ENCODE measurements at places on chromosomes 5 and 9. TPM values are rescaled to one million over a fixed set of nuclear protein-coding genes. Genes with fewer than 3 reads are reported as not detected.

Gene TMEM141
- 115 TPM for total RNA-seq

Gene BHMT
- total RNA-seq, result 2.8 TPM

Gene NR2F1-AS1
- 0.69 TPM for total RNA-seq

DNA sequence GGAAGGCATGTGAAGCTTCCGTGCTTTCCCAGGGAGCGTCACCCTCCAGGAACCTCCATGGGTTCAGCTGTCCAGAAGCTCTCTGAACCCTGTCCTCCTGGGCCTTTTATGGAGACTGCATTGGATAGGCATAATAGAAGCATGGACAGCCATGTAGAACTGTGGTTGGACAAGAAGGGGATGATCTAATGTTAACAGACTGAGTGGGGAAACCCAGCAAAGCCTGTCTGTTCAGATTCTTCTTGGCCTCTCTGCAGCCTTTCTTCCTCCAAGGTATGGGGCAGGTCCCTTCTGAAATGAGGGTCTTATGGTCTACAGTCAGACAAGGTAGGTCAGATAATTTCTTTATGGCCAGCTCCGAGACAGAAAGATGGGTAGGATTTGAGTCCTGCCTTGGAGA is 59.1 kb upstream of the CTNNA1 start:
- no peak for DNase-seq

DNA sequence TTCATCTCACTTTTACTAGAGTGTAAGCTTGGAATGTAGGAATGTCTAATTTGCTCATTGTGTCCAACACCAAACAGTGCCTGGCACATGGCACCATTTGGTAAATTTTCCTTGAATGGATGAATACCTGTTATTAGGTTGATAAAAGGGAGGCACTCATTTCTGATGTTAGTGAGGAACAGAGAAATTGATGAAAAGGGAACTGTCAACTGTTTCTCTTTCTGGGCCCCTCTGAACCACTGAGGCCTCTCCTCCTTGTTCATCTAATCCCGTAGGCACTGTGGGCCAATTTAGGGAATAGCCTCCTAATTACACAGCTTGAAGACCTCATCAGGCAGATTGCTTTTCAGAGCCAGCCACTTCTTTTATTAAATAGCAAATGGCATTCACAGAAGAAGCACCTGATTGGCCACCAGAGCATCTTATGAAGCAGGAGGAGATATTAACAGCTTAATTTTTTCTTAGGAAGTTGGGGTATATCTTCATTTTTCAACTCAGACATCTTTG is 22.6 kb downstream of the MRRF start:
- DNase-seq, result no peak

- DNase-seq, result no peak
Observed at GRCh38 chr5:84961193-84961592, 576.5 kb upstream of the EDIL3 start.

GRCh38 chr9:71819115-71819739 is 50.9 kb upstream of the CEMIP2 start:
- DNase-seq, result peak; percentile 20

- no peak for DNase-seq
Observed at GRCh38 chr9:5994493-5994892, 20.9 kb downstream of the RANBP6 start.

DNA sequence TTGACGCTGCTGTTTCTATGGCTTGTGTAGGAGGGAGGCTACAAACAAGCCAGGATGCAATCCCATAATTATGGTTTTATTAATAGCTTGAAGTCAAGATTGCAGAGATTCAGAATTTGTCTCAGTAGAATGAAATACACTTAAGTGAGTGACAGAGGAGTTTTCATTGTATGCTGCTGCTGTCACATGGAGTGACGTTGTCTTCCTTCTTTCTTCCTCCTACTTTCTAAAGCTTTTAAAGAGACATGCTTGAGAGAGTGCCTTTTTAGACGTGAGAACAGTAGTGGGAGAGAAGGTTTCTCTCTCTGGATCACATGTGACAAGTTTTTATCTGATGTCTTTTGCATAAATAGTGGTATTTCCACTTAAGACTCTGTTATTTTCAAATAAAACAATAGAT is 48.9 kb downstream of the MACIR start:
- no peak for DNase-seq

GRCh38 chr9:81372628-81373191 is 316.6 kb downstream of the TLE1 start:
- no peak for DNase-seq

GRCh38 chr5:78274540-78275197 is 19.8 kb downstream of the AP3B1 start:
- no peak for DNase-seq

GRCh38 chr5:158423623-158424200 is 564.8 kb upstream of the CLINT1 start:
- DNase-seq, result no peak

GRCh38 chr5:158461240-158461854 is 602.4 kb upstream of the CLINT1 start:
- DNase-seq, result no peak

- no peak for DNase-seq
Observed at GRCh38 chr5:109743041-109743531, 53.4 kb downstream of the MAN2A1 start.

GRCh38 chr5:133685402-133686018 is 73.2 kb upstream of the FSTL4 start:
- DNase-seq, result no peak

All from renal cortical epithelial cell (primary cell).